ENCODE measurements at places on chromosomes 1 and 21.

DNA sequence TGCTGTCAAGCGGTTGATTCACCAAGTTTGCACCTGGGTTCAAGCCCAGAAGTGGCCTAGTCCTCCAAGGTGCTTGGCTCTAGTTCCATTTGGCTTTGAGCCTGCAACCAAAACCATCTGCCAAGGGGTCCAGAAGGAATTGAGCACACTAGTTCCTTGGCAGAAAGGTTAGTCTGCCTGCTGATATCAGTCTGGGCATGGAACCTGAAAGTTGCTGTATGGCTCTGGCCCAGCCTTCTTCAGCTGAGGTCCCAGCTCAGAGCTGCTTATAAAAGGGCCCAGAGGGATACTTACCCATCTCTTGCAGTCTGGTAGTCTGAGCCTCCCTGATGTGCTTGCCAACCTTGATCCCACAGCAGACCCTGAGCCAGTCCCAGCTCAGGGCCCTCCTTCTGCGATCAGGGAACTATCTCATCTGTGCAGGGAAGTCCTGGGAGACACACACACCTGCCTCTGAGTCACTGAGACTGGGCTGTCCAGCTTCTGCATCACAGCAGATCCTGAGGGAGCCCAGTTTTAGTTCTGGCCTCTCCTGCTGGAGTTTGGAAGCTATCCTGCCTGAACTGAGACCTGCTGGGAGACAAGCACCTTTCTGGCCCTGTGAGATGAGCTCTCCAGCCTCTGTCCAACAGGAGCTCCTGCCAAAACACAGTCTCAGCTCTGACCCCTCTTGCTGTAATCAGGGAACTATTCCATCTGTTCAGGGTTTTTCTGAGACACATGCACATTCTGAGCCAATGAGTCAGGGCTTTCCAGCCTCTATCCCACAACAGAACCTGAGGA, 75.8 kb downstream of the CTH start:
- peak; percentile 95 for DNase-seq

- no peak for DNase-seq
Observed at GRCh38 chr21:29170944-29171343, 40.5 kb downstream of the MAP3K7CL start.

- DNase-seq = no peak
Observed at GRCh38 chr1:50720457-50721053, 239.5 kb downstream of the FAF1 start.

- DNase-seq = no peak
Observed at GRCh38 chr1:169943963-169944526, 50.3 kb upstream of the SCYL3 start.

- DNase-seq = no peak
Observed at GRCh38 chr1:199508653-199509052, 518.9 kb upstream of the NR5A2 start.

- DNase-seq = no peak
Observed at GRCh38 chr21:23712166-23712565, 1895.1 kb downstream of the MRPL39 start.

GRCh38 chr1:53038566-53038965, 23.4 kb upstream of the PODN start:
- no peak for DNase-seq

DNA sequence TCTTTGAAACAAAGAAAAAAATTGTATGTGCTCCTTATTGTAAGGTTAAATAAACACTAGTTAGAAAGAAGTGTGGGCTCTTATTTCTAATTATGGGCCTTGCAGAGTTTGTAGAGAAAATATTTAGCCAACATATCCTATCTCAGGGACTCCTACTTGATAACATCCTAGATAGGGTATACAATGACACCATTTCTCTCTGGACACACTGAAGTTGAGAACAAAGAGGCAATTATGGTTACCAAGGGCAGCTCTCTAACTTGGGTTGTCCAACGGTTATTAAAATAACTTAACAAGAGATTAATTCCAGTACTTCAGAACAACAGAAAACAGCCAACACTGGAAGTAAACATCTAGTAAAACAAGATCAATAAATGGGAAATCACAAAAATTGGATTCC, 69.0 kb upstream of the ZC3H11B start:
- no peak for DNase-seq

- DNase-seq = no peak
Observed at GRCh38 chr21:41706678-41707077, 60.2 kb downstream of the RIPK4 start.

GRCh38 chr1:228104526-228105269, 1.6 kb upstream of the C1orf35 start:
- DNase-seq = peak; percentile 28

- DNase-seq = no peak
Observed at GRCh38 chr21:25425156-25425555, 182.1 kb downstream of the MRPL39 start.

- DNase-seq = no peak
Observed at GRCh38 chr1:154435599-154436200, 30.6 kb downstream of the IL6R start.

GRCh38 chr1:103761896-103762295, 12.2 kb downstream of the AMY1C start:
- DNase-seq = no peak

GRCh38 chr1:98201666-98202081, 280.8 kb upstream of the DPYD start:
- peak; percentile 96 for DNase-seq
